ENCODE measurements at places on chromosomes 7 and 10. TPM values are rescaled to one million over a fixed set of nuclear protein-coding genes. Genes with fewer than 3 reads are reported as not detected.
A peak's percentile ranks its signal among the peaks of the same experiment; 100 is the strongest.

DNA sequence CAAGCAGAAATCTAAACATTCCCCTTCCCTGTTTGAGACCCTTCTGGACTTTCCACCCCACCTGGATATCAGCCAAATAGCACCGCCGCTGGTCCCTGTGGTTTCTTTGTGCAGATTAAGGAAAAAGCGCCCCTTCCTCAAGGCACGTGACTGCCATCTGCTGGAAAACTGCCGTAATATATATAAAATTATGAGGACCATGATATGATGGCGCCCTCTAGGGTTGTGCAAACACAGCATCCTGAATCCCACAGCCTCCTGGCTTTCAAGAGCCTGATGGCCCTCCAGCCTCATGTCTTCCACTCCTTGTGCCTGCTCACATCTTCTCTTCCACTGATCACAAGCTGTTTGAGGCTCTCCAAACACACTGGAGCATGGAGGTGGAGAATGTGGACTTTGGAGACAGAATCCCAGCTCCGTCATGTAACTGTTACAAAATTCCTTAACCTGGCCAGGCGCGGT is 121.3 kb downstream of the MYL10 start:
- H3K27me3 ChIP-seq, result no peaks in the 10 kb centered on the region
- H3K4me1 ChIP-seq, result peaks cover 8% of the 10 kb centered on the region
- H3K36me3 ChIP-seq, result no peaks in the 10 kb centered on the region

GRCh38 chr10:10515479-10516204 is 502.0 kb upstream of the CELF2 start:
- no peaks in the 10 kb centered on the region for H3K4me1 ChIP-seq
- H3K36me3 ChIP-seq, result no peaks in the 10 kb centered on the region
- no peak overlapping the region for H3K4me3 ChIP-seq
- DNase-seq, result no peak
- H3K27me3 ChIP-seq, result peaks cover 2% of the 10 kb centered on the region
- H3K27ac ChIP-seq, result no peak overlapping the region

DNA sequence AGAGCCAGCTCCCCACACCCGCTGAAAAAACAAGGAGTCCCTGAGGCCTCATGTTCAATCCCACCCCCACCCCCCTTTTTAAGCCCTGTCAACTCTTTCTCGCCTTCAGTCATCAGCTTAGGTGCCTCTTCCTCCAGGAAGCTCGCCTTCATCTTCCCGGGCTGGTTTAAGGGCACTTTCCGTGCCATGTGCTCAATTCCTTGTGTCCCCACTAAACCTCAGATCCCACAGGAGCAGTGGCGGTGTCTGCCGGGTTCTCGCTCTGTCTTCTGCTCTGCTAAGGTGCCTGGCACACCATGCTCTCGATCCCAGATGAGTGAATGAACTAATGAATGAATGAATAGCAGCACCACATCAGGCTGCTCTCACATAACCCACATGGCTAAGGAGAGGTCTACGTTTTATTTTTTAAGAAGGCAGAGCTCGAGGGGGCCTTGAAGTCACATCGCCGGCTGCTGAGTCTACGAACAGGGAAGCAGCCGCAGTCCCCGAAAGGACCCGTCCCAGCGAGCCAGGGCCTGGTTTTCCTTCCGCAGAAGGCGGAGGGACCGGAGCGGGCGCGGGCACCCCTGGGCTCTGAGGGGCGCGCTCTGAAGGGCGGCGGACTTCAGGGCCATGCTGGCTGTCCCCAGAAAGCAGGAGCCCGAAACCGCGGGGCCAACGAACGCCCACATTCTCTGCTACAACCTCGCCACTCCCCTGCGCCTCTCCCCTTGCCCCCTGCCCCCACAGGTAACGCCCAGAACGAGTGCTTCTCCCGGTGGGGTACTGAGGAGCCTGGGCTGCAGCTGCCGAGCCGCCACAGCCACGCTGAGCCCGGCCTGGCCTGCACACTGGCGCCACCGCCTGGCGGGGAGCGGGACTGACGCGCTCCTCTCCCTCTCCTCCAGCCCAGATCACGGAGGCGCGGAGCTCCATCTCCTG is 73.4 kb upstream of the KCNMA1 start:
- peaks cover 2% of the 10 kb centered on the region for H3K27me3 ChIP-seq
- no peak overlapping the region for H3K27ac ChIP-seq
- peak; percentile 60 for DNase-seq
- H3K4me3 ChIP-seq, result peak overlapping the region; percentile 68
- no peaks in the 10 kb centered on the region for H3K36me3 ChIP-seq
- peaks cover 8% of the 10 kb centered on the region for H3K4me1 ChIP-seq

DNA sequence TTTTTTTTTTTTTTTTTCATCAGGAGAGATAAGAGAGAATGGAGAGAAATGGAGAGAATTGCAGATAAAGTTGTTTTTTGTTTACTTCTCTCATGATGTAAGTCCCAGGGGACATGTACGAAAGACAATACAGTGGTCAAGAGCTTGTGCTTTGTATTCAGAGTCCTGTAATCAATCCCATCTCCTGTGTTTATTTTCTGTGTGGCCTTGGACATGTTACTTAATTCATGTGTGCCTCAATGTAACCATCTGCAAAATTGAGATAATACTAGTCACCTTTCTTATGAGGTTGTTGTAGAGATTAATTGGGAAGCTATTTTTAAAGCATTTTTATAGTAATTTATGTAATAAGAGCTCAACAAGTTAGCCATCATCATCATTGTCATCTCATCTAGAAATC is 117.5 kb downstream of the CDK14 start:
- no peak overlapping the region for H3K4me3 ChIP-seq
- DNase-seq, result no peak
- H3K27me3 ChIP-seq, result no peaks in the 10 kb centered on the region
- no peaks in the 10 kb centered on the region for H3K36me3 ChIP-seq
- no peaks in the 10 kb centered on the region for H3K4me1 ChIP-seq
- H3K27ac ChIP-seq, result no peak overlapping the region

- no peaks in the 10 kb centered on the region for H3K36me3 ChIP-seq
- DNase-seq, result no peak
- H3K4me3 ChIP-seq, result no peak overlapping the region
- no peak overlapping the region for H3K27ac ChIP-seq
- H3K27me3 ChIP-seq, result no peaks in the 10 kb centered on the region
Measured at GRCh38 chr10:106560925-106561640, 603.4 kb downstream of the SORCS1 start.

GRCh38 chr10:60237977-60238758 is 151.5 kb downstream of the ANK3 start:
- H3K36me3 ChIP-seq, result no peaks in the 10 kb centered on the region
- DNase-seq, result peak; percentile 55
- H3K27ac ChIP-seq, result peak overlapping the region; percentile 98
- H3K4me3 ChIP-seq, result no peak overlapping the region
- no peaks in the 10 kb centered on the region for H3K27me3 ChIP-seq

DNA sequence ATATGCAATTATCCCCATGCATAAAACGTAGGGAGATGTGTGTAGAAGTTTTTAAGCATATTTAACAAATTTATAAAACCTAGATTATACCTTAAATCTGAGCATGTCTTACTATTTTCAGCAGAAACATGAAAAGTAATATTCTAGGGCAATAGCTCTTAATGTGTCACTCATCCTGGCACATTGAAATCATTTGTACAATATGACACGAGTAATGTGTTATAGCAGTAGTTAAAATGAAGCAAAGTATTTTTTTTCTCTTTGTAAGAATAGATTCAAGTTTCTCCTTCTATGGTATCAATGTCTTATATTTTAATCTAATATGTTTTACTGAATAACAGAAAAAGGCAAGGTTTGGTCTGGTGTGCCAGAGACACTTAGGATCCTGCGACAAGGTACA is 274.9 kb upstream of the PLXDC2 start:
- no peak overlapping the region for H3K27ac ChIP-seq
- no peaks in the 10 kb centered on the region for H3K4me1 ChIP-seq
- H3K27me3 ChIP-seq, result no peaks in the 10 kb centered on the region
- no peak for DNase-seq
- no peak overlapping the region for H3K4me3 ChIP-seq

DNA sequence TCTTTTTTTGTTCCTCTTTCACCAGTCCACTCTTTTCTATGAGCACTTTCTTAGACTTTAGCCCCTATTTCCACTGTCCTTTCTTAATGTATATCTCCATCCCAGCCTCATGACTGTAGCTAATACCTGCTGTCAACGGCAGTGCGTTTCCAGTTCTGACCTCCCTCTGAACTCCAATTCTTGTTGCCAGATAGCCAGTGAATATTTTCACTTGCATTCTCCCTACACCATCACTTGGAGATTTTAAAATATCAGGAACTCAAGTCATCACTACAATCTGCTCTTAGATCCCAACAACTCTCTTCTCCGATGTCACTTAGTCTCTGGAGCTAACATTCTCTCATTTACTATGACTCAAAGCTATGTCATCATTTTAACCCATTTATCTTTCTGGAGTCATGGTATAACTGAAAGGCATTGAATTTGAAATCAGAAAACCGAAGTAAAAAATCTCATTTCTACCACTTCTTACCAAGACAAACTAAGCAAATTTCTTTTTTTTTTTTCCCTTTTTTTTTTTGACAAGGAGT is 5.1 kb upstream of the SLC16A12 start:
- no peaks in the 10 kb centered on the region for H3K36me3 ChIP-seq
- H3K4me1 ChIP-seq, result no peaks in the 10 kb centered on the region
- H3K4me3 ChIP-seq, result no peak overlapping the region
- no peak for DNase-seq
- peaks cover 29% of the 10 kb centered on the region for H3K27me3 ChIP-seq
- no peak overlapping the region for H3K27ac ChIP-seq

DNA sequence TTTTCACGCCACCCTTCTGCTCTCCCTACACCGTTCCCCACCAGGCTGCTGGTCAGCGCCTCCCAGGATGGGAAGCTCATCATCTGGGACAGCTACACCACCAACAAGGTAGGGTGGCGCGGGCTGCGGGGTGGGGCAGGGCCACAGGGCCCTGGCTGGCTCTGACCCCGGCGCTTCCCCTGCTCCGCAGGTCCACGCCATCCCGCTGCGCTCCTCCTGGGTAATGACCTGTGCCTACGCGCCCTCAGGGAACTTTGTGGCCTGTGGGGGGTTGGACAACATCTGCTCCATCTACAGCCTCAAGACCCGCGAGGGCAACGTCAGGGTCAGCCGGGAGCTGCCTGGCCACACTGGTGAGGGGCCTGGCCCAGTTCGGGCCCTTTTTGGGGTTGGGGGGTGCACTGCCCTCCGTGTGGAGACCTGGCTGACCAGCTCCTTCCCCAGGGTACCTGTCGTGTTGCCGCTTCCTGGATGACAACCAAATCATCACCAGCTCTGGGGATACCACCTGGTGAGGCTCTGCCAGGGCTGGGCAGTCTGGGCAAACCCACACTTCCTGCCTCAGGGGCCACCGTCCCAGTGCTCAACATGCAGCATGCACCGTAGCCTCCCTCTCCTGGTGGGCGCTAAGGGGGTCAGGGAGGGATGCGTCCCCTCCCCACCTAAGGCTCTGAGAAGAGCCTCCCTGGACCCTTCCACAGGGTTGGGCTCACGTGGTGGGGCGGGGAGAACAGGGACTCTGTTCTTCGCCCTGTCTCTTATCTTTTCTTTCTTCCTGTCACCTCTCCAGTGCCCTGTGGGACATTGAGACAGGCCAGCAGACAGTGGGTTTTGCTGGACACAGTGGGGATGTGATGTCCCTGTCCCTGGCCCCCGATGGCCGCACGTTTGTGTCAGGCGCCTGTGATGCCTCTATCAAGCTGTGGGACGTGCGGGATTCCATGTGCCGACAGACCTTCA is 4.0 kb downstream of the GNB2 start:
- H3K36me3 ChIP-seq, result peaks cover 56% of the 10 kb centered on the region
- H3K4me1 ChIP-seq, result peaks cover 59% of the 10 kb centered on the region
- peak; percentile 5 for DNase-seq
- H3K27me3 ChIP-seq, result no peaks in the 10 kb centered on the region
- peak overlapping the region; percentile 54 for H3K27ac ChIP-seq

- no peak overlapping the region for H3K4me3 ChIP-seq
- no peaks in the 10 kb centered on the region for H3K27me3 ChIP-seq
- H3K4me1 ChIP-seq, result no peaks in the 10 kb centered on the region
- DNase-seq, result no peak
- no peaks in the 10 kb centered on the region for H3K36me3 ChIP-seq
Measured at GRCh38 chr7:112359086-112359485, 91.2 kb upstream of the IFRD1 start.

DNA sequence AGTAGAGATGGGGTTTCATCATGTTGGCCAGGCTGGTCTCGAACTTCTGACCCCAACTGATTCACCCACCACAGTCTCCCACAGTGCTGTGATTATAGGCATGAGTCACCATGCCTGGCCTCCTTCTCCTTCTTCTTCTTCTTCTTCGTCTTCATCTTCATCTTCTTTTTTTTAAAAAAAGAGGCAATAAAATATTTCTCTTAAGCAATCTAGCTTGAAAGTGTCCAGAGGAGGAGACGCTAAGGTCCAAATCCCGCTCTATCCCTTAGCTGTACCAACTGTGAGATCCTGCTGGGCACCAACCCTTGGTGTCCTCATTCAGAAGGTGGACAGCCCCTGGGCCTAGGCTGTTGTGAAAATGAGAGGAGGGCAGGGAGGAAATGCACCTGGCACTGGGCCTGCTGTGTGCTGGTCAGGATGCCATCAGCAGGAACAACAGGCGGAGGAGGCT is 13.9 kb upstream of the PSAP start:
- H3K27me3 ChIP-seq, result no peaks in the 10 kb centered on the region
- H3K27ac ChIP-seq, result peak overlapping the region; percentile 12
- no peaks in the 10 kb centered on the region for H3K36me3 ChIP-seq
- H3K4me3 ChIP-seq, result no peak overlapping the region
- peak; percentile 61 for DNase-seq

DNA sequence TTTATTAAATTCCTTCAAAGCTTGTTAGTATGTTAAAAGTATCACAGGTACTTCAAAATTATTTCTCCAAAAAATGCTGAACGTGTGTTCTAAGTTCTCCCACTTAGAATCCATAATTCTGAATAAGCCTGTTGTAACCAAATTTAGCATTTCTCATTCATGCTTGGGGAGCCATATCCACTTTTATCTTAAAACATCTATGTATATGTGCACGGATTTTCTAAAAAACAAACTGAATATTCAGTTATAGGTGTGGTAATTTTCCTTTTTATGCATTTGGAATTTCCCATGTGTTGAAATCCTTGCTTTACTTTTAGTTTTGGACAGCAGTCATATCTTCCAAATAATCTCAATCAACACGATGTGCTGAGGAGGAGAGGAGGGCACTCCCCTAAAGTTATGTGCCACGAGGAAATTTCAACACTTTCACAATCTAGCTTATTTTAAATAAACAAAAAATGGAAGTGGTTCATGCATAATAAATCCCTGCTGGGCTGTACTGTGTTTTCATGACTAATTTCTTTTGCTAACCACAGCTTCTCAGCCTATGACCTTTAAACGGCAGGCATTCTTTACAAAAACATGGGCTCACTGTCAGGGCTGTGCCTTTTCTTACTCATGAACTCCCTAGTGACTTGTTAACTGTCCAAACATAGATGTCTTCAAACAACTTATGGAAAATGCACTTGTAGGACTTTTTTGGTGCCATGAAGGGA is 380.3 kb upstream of the SEMA3C start:
- no peak overlapping the region for H3K4me3 ChIP-seq
- no peaks in the 10 kb centered on the region for H3K4me1 ChIP-seq
- DNase-seq, result no peak
- no peak overlapping the region for H3K27ac ChIP-seq

Gene KIF11
- polyA plus RNA-seq, result 0.55 TPM

Gene ADRA2A
- not detected for polyA plus RNA-seq

Gene TFEC
- 17.4 TPM for polyA plus RNA-seq

Gene CALCR
- polyA plus RNA-seq, result not detected
